ENCODE measurements at places on chromosomes 6 and 20. TPM values are rescaled to one million over a fixed set of nuclear protein-coding genes. Genes with fewer than 3 reads are reported as not detected.

Gene BCAS4
- total RNA-seq: 10.3 TPM

Gene ZC2HC1B
- total RNA-seq: 0.33 TPM

Gene TSHZ2
- not detected for total RNA-seq

Gene ENPP4
- total RNA-seq: under 0.01 TPM

Gene TAGAP
- total RNA-seq: 0.39 TPM

Gene EDEM2
- 49.0 TPM for total RNA-seq

Gene LY6G6F
- not detected for total RNA-seq

Gene SPATS1
- not detected for total RNA-seq

Gene MEI4
- not detected for total RNA-seq

Gene GRM1
- total RNA-seq: under 0.01 TPM

All from placental epithelial cell (primary cell).